ENCODE measurements at places on chromosomes 4 and X. TPM values are rescaled to one million over a fixed set of nuclear protein-coding genes. Genes with fewer than 3 reads are reported as not detected.
A peak's percentile ranks its signal among the peaks of the same experiment; 100 is the strongest.

GRCh38 chr4:165626316-165626715, 246.7 kb upstream of the TLL1 start:
- H3K27me3 ChIP-seq, result no peaks in the 10 kb centered on the region
- H3K27ac ChIP-seq, result no peak overlapping the region
- H3K36me3 ChIP-seq, result no peaks in the 10 kb centered on the region
- no peaks in the 10 kb centered on the region for H3K4me1 ChIP-seq
- no peak for DNase-seq
- H3K4me3 ChIP-seq, result no peak overlapping the region

- DNase-seq, result no peak
- no peak overlapping the region for H3K27ac ChIP-seq
- no peaks in the 10 kb centered on the region for H3K4me1 ChIP-seq
- no peaks in the 10 kb centered on the region for H3K36me3 ChIP-seq
- H3K27me3 ChIP-seq, result no peaks in the 10 kb centered on the region
- no peak overlapping the region for H3K4me3 ChIP-seq
These were observed 14.6 kb upstream of the ZNF630 start for GRCh38 chrX:48086082-48086481.

- no peaks in the 10 kb centered on the region for H3K36me3 ChIP-seq
- no peak for DNase-seq
- H3K27me3 ChIP-seq, result no peaks in the 10 kb centered on the region
These were observed 63.4 kb downstream of the DCAF12L1 start for GRCh38 chrX:126489116-126489695.

DNA sequence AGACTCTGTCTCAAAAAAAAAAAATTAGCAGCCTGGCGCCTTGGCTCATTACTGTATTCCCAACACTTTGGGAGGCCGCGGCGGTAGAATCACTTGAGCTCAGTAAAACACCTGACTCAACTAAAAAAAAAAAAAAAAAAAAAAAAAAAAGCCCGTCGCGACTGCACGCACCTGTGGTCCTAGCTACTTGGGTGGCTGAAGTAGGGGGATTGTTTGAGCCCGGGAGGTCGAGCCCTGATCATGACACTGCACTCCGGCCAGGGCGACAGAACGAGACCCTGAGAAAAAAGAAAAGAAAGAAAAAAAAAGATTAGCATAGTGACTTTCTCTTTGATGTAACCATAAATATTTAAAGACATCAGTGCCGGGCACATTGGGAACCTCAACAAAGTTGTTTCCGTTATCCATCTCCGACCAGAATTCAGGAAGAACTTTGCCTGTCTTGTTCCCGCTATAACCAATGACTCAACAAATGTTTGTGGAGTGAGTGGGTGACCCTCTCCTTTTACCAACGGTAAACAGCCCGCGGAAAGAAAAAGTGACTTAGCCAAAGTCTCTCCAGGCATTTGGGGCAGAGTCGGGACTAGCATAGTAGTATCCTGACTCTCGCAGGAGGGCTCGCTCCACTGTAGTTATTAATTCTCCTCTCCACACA, 553 bp upstream of the MED28 start:
- peak overlapping the region; percentile 93 for H3K4me3 ChIP-seq
- H3K27me3 ChIP-seq, result no peaks in the 10 kb centered on the region
- H3K36me3 ChIP-seq, result no peaks in the 10 kb centered on the region
- peaks cover 37% of the 10 kb centered on the region for H3K4me1 ChIP-seq

GRCh38 chr4:110654254-110654635, 31.4 kb upstream of the PITX2 start:
- H3K27me3 ChIP-seq, result no peaks in the 10 kb centered on the region
- no peaks in the 10 kb centered on the region for H3K36me3 ChIP-seq
- no peak overlapping the region for H3K4me3 ChIP-seq
- no peak overlapping the region for H3K27ac ChIP-seq
- no peak for DNase-seq
- H3K4me1 ChIP-seq, result no peaks in the 10 kb centered on the region

GRCh38 chr4:15506464-15506863, 36.8 kb downstream of the CC2D2A start:
- H3K27ac ChIP-seq, result no peak overlapping the region
- no peak overlapping the region for H3K4me3 ChIP-seq
- H3K27me3 ChIP-seq, result no peaks in the 10 kb centered on the region

- no peak overlapping the region for H3K4me3 ChIP-seq
- no peaks in the 10 kb centered on the region for H3K4me1 ChIP-seq
- H3K27ac ChIP-seq, result no peak overlapping the region
- no peaks in the 10 kb centered on the region for H3K27me3 ChIP-seq
- no peaks in the 10 kb centered on the region for H3K36me3 ChIP-seq
These were observed 120.9 kb downstream of the IL15 start for GRCh38 chr4:141757287-141757686.

- H3K27ac ChIP-seq, result no peak overlapping the region
- H3K4me3 ChIP-seq, result no peak overlapping the region
- H3K27me3 ChIP-seq, result no peaks in the 10 kb centered on the region
- H3K4me1 ChIP-seq, result no peaks in the 10 kb centered on the region
- no peaks in the 10 kb centered on the region for H3K36me3 ChIP-seq
These were observed 129.0 kb upstream of the STX18 start for GRCh38 chr4:4670869-4671268.

DNA sequence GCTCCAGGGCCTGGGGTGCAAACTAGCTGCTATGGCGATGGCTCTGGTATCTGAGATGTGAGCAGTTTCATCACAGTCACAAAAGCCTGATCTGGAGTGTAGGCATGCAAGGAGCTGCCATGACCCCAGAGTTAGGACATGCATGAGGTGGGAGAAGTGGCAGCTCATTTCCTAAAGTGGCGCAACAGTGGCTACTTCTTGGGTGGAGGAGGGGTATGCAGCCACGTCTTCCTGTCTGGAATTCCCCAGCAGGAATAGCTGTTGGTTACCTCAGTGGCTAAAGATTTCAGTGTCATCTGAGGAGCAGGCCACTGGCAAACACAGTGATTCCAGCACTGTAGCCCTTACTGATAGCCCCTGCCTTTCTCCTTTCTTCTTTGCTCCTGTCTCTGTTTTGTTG, 1382.5 kb downstream of the C4orf33 start:
- no peak overlapping the region for H3K27ac ChIP-seq
- H3K4me1 ChIP-seq, result no peaks in the 10 kb centered on the region
- DNase-seq, result no peak
- H3K27me3 ChIP-seq, result no peaks in the 10 kb centered on the region
- H3K4me3 ChIP-seq, result no peak overlapping the region

DNA sequence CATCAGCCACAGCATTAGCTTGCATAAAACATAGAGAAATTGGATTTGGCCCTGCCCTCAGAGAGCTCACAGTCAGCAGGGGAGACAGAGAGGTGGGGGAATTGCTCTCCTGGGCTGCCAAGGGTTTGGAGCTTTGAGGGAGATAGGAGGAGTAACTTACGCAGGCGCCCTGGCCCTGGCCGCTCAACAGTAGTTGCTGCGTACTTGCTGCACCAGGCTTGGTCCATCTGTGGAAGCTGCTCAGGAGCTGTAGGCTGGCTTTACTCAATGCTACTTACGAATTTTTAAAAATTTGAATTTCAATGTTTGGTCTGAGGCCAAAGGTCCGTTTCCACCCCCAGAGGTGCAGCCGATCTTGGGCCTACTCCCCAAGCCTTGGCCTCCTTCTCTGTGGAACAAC, 83.3 kb downstream of the CPZ start:
- H3K36me3 ChIP-seq, result no peaks in the 10 kb centered on the region
- no peaks in the 10 kb centered on the region for H3K27me3 ChIP-seq
- peak; percentile 26 for DNase-seq
- no peaks in the 10 kb centered on the region for H3K4me1 ChIP-seq
- no peak overlapping the region for H3K4me3 ChIP-seq
- no peak overlapping the region for H3K27ac ChIP-seq

DNA sequence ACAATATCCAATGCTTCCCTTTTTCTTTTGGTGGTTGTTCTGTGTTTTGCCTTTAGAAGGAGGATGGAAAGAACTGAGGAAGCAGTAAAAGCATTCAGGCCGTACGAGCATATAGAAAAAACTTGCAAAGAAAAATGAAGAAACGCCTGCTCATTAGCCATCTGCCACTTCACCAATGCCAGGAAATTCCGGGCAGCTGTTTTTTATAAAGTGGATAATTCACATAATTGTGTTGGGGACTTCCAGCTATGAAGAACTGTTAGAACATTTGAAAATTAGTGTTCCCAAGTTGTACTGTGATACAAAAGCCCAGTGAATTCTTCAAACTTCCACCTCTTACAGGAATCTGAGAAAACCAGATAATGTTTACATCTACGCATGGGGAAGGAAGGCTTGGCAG, 11.7 kb downstream of the RELL1 start:
- H3K36me3 ChIP-seq, result no peaks in the 10 kb centered on the region
- H3K4me1 ChIP-seq, result no peaks in the 10 kb centered on the region
- H3K27me3 ChIP-seq, result no peaks in the 10 kb centered on the region
- H3K4me3 ChIP-seq, result no peak overlapping the region

- H3K27me3 ChIP-seq, result no peaks in the 10 kb centered on the region
- no peak for DNase-seq
- H3K27ac ChIP-seq, result no peak overlapping the region
- no peaks in the 10 kb centered on the region for H3K36me3 ChIP-seq
- no peaks in the 10 kb centered on the region for H3K4me1 ChIP-seq
These were observed 288.6 kb upstream of the NR3C2 start for GRCh38 chr4:148730766-148731165.

GRCh38 chrX:31546126-31546525, 474.3 kb upstream of the FTHL17 start:
- H3K27ac ChIP-seq, result no peak overlapping the region
- no peaks in the 10 kb centered on the region for H3K36me3 ChIP-seq
- no peak overlapping the region for H3K4me3 ChIP-seq
- no peaks in the 10 kb centered on the region for H3K4me1 ChIP-seq

GRCh38 chrX:118510111-118510510, 14.5 kb downstream of the DOCK11 start:
- H3K4me1 ChIP-seq, result peaks cover 25% of the 10 kb centered on the region
- DNase-seq, result no peak
- H3K27ac ChIP-seq, result no peak overlapping the region

- no peaks in the 10 kb centered on the region for H3K36me3 ChIP-seq
- no peak for DNase-seq
- no peaks in the 10 kb centered on the region for H3K27me3 ChIP-seq
- H3K4me3 ChIP-seq, result no peak overlapping the region
- no peak overlapping the region for H3K27ac ChIP-seq
These were observed 522.2 kb upstream of the NR3C2 start for GRCh38 chr4:148964456-148964855.

DNA sequence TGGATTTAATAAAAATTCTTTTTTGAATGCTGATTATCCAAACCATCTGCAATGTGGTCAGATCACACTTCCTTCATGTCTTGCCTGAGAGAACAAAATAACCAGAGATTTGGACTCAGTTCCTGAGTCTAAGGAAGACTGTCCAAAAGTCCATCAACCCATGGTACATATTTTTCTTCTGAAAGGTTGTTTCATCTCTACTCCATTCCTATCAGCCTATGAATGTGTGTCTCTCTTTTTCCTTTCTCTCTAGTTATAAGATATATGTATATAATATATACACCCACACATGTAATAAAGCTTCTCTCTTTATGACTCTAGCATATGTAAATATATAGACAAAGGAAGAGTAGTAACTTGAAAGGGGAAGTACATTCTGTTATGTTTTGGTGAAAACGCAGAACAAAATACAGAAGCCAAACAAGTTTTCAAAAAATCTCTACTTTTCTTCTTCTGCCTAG, 226.9 kb downstream of the ARHGAP24 start:
- no peak overlapping the region for H3K27ac ChIP-seq
- H3K4me1 ChIP-seq, result no peaks in the 10 kb centered on the region
- H3K27me3 ChIP-seq, result no peaks in the 10 kb centered on the region
- H3K4me3 ChIP-seq, result no peak overlapping the region
- H3K36me3 ChIP-seq, result no peaks in the 10 kb centered on the region

GRCh38 chr4:89277412-89277811, 30.2 kb downstream of the GPRIN3 start:
- no peak overlapping the region for H3K4me3 ChIP-seq
- no peaks in the 10 kb centered on the region for H3K27me3 ChIP-seq
- no peaks in the 10 kb centered on the region for H3K4me1 ChIP-seq
- H3K27ac ChIP-seq, result no peak overlapping the region
- no peaks in the 10 kb centered on the region for H3K36me3 ChIP-seq
- DNase-seq, result no peak

GRCh38 chrX:133929836-133930464, 55.4 kb downstream of the GPC3 start:
- H3K36me3 ChIP-seq, result no peaks in the 10 kb centered on the region
- no peaks in the 10 kb centered on the region for H3K27me3 ChIP-seq
- H3K4me3 ChIP-seq, result no peak overlapping the region

DNA sequence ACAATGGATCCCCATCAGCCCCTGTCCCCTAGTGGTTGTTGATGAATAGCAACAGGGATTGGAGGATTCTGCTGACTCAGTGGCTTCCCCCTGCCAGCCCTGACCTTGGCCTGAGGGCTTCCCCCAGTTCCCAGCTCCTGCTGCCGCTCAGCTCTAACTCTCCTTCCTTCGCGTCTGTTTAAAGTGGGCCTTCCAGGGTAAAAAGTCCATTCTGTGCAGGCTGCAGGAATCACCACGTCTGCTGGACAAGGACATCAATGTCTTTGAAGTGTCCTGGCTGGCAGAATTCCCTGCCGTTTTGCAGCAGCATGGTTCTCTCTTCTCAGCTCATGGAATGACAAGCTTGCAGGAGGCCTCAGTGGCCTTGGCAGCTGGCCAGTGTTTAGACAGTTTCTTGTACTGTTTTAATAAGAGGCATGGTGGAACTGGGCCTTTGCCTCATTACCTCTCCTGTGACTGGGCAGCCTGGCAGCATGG, 152.5 kb upstream of the STX18 start:
- no peaks in the 10 kb centered on the region for H3K4me1 ChIP-seq
- no peaks in the 10 kb centered on the region for H3K27me3 ChIP-seq
- DNase-seq, result no peak

The ADGRA3 gene
- 16.2 TPM for polyA plus RNA-seq

The STARD8 gene
- polyA plus RNA-seq, result 0.92 TPM

The GDI1 gene
- polyA plus RNA-seq, result 51.1 TPM

The GPR78 gene
- not detected for polyA plus RNA-seq

The STPG2 gene
- 0.06 TPM for polyA plus RNA-seq

The NEUROG2 gene
- polyA plus RNA-seq, result not detected

The BMX gene
- polyA plus RNA-seq, result 1.4 TPM

The FGFBP1 gene
- 78.7 TPM for polyA plus RNA-seq

The NUDT11 gene
- polyA plus RNA-seq, result 0.46 TPM
